Type B pancreatic cell (in vitro differentiated cells): ENCODE measurements at places on chromosomes 2 and 18. TPM values are rescaled to one million over a fixed set of nuclear protein-coding genes. Genes with fewer than 3 reads are reported as not detected.

DNA sequence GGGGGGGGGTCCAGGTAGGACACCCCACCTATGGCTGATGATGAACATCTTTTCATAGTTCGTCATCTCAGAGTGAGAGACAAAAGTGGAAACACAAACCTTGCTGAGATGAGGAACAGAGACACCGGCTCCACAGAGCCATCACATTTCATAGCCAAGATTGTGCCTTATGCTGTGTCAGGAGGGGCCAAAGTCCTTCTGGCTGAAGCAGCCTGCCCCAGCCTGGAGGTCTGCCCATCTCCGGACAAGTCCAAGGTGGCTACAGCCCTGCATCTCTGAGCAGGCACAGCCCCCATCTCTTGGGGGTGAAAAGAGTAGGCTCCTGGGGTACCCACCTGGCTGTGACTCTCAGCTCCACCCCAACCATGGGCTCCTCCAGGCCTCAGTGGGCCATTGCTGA lies 70.3 kb downstream of the ZBTB7C start:
- no peaks in the 10 kb centered on the region for H3K36me3 ChIP-seq
- H3K4me1 ChIP-seq: peaks cover 23% of the 10 kb centered on the region
- no peak overlapping the region for H3K4me3 ChIP-seq

NLRC4 gene
- not detected in 2 replicates for total RNA-seq

- H3K27me3 ChIP-seq: no peaks in the 10 kb centered on the region
- H3K36me3 ChIP-seq: no peaks in the 10 kb centered on the region
- no peak overlapping the region for H3K4me3 ChIP-seq
- DNase-seq: no peak
- no peaks in the 10 kb centered on the region for H3K4me1 ChIP-seq
These were observed 55.1 kb upstream of the LYPD1 start for GRCh38 chr2:132725148-132725547.

RNF25 gene
- 22.8 and 30.5 TPM in 2 replicates for total RNA-seq

- no peaks in the 10 kb centered on the region for H3K36me3 ChIP-seq
- H3K27me3 ChIP-seq: no peaks in the 10 kb centered on the region
- H3K27ac ChIP-seq: no peak overlapping the region
- DNase-seq: no peak
These were observed 294.9 kb downstream of the DYSF start for GRCh38 chr2:71748227-71748626.

GRCh38 chr18:68220458-68220857 lies 494.4 kb downstream of the TMX3 start:
- no peaks in the 10 kb centered on the region for H3K36me3 ChIP-seq
- no peak for DNase-seq
- H3K4me3 ChIP-seq: no peak overlapping the region
- peaks cover 3% of the 10 kb centered on the region for H3K27me3 ChIP-seq
- H3K27ac ChIP-seq: no peak overlapping the region

EPAS1 gene
- total RNA-seq: 59.8 and 362 TPM in 2 replicates

GRCh38 chr2:233262562-233262961 lies 11.1 kb downstream of the ATG16L1 start:
- DNase-seq: no peak
- H3K4me1 ChIP-seq: no peaks in the 10 kb centered on the region
- H3K4me3 ChIP-seq: no peak overlapping the region
- H3K36me3 ChIP-seq: peaks cover 42% of the 10 kb centered on the region
- no peaks in the 10 kb centered on the region for H3K27me3 ChIP-seq
